ENCODE measurements at places on chromosomes 5 and 9.

DNA sequence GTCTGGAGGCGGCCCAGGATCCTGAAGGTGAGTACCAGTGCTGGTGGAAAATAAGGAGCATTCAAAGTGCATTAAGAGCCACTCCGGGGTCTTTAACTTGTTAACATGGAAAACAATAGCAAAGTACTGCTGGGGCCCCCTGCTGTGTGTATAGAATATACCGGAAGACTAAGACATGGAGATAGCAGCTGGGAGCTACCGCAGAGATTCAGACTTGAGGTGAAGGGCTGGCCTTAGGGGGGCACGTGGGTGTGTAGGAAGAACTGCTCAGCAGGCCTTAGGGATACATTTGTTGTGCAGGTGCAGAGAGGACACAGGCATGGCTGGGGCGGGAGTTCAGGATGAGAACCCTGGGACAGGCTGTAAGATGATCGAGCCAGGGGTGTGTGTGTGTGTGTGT lies 1.2 kb upstream of the DMRT1 start:
- DNase-seq: no peak

DNA sequence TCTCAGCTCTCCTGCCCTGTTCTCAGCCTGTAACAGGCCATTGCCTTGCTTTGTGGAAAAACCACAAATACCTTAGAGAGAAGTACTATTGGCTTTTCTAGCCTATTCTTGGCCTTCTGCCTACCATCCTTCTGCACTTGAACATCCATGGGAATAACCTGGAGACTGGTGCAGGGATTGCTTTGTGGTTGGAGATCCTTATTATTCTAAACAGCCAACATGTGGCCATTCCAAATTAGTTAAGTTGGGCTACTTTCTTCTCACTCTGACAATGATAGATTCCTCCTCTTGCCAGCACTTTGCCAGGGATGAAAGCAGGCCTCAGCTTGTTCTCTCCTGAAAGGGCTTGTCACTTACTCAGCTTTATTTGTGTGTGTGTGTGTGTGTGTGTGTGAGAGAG lies 240.4 kb downstream of the GLIS3 start:
- DNase-seq: no peak

DNA sequence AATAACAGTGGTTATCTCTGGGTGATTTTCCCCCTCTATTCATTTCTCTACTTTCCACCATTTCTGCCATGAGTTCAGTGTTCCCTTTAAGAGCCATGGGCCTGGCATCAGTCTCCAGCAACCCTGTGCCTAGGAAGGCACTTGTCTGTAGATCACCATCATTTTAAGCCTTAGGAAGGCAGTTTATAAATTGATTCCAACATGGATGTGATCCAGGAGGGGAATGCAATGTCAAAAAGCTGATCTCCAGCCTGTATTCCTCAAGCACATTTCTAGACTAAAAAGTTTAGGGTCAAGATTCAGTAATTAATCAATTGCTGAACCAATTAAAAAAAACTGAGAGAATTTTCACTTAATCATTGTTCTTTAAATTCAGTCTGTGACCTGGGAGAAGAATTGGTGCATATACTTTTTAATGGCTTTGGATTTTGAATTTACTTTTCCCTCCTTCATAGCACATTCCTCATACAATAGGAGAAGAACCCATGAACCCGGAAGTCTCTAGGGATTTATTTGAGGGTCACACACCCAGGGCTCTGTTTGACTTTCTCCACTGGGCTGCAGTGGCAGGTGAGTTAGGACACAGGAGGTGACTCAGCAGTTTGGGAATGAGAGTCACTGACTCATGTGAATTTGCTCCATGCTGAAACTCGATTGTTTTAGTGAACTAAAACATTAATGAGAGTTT lies 6.1 kb upstream of the ERMP1 start:
- no peak for DNase-seq

DNA sequence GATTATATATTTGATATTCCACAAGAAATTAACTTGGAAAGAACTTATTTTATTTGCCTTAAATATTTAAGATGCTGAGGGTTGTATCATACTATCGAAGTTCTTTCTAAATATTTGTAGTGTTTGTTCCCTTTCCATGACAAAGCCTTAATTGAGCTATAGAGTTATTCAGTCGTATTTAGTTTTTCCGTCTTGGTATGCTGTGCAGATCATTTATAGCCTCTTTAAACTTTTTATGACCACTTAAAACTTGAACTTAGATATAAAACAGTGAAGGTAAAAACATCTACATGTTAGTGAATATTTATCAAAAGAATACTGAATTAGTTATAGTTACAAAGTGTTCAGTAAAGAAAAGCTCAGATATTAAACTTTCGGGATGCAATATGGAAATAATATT lies 74.4 kb downstream of the PARP8 start:
- no peak for DNase-seq

DNA sequence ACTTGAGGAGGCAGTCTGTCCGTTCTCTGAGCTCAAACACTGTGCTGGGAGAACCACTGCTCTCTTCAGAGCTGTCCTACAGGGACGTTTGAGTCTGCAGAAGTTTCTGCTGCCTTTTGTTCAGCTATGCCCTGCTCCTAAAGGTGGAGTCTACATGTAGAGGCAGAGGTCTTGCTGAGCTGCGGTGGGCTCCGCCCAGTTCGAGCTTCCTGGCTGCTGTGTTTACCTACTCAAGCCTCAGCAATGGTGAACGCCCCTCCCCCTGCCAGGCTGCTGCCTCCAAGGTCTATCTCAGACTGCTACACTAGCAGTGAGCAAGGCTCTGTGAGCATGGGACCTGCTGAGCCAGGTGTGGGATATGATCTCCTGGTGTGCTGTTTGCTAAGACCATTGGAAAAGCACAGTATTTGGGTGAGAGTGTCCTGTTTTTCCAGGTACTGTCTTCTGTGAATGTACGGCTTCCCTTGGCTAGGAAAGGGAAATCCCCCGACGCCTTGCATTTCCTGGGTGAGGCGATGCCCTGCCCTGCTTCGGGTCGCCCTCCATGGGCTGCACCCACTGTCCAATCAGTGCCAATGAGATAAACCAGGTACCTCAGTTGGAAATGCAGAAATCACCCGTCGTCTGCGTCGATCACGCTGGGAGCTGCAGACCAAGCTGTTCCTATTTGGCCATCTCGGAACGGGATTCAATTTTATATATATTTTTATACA lies 58.5 kb downstream of the CNTRL start:
- peak; percentile 13 for DNase-seq

- no peak for DNase-seq
Observed at GRCh38 chr5:67496051-67496450, 299.5 kb upstream of the CD180 start.

- no peak for DNase-seq
Observed at GRCh38 chr5:15203376-15203775, 296.6 kb upstream of the FBXL7 start.

DNA sequence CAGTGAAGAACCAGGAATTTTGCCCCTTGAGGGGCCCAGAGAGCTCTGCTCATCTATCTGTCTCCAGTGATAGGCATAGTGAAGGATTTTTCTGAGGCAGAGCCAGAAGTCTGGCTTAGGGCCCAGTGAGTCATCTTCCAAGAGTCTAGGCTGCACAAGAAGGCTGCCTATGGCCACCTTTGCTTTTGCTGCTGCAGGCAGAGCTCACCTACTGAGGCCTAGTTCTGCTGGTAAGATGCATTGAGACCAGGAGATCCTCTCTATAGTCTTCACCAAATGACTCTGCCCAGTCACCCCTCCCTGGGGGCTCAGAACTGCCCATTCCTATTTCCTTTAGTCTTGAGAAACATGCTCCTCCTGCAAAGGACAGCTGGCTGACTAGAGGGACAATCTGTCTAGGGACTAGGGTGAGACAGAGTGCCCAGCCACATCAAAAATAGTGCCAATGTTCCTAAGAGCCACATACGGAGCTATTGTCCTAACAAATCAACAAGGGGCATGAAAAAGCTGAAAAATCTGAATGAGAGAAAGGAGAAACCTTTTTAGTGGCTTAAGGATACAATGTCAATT lies 40.3 kb upstream of the CDKN2AIPNL start:
- no peak for DNase-seq
